ENCODE measurements at places on chromosomes 1 and 21.

DNA sequence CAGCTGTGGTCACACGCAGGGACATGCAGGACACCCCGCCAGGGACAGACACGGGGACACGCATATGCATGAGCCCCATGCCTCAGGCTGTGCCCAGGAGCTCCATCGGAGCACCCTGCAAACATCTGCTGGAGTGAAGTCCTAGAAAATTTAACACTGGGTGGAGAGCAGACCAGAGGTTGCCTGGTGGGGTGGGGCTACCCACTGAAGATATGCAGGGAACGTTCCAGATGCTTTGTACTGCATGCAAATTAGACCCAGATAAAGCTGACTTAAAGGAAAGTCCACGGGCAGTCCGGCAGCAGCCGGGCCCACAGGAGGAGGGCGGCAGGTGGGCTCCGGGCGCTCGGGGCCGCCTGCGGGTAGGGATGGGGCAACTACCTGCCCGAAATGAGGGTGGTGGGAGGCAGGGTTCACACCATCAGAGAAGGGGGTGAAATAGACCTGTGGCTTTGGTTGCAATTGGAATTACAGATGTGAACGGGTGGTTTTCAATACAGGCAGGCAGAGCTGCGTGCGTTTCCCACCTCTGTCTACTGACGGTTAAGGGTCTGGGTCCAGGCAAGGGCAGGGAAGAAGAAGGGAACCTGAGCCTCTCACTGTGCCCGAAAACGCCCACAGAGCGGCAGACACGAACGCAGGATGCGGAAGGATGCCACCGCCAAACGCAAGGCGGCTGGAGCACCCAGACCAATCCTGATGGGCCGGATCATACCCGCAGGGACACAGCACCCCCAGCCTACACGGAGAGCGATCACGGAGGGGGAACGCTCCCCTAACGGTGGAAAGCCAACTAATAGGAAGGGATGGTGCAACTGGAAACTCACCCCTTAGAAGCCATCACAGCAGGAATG lies 21.0 kb downstream of the CFAP74 start:
- DNase-seq = no peak

DNA sequence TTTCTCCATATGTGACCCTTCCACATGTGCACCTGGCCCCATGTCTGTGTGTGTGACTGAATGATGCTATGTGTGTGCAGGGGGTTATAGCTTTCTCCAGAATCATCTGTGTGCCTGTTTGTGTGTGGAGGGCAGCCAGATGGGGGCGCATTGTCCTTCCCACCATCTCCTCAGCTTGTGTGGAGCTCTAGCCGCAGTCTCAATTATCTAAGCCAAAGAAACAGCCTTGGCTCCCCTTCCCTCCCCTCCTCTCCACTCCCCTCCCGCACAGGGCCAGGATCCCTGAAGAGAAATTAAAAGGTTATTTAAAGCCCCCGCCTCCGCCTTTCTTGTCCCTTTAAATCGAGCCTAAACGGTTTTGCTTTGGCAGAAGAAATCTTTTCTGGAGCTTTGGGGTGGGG lies 1.8 kb upstream of the DMBX1 start:
- DNase-seq = no peak

DNA sequence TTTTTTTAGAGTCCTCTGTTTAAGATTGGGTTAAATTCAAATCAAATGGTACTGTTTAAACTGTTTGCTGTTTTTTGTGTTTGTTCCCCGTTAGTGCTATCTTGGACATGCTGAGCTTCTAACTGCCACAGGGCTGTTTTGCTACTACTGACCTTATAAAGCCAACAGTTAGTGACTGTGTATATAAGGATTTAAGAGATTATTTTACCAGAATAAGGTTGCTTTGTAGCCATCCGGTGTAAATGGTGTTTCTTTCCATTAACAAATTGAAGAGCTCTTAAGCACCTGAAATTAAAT lies 37.0 kb downstream of the ZNF281 start:
- DNase-seq = no peak

- DNase-seq = no peak
Observed at GRCh38 chr1:42177541-42177981, 13.0 kb upstream of the GUCA2A start.

- DNase-seq = no peak
Observed at GRCh38 chr1:24966724-24967346, 36.8 kb upstream of the RUNX3 start.

DNA sequence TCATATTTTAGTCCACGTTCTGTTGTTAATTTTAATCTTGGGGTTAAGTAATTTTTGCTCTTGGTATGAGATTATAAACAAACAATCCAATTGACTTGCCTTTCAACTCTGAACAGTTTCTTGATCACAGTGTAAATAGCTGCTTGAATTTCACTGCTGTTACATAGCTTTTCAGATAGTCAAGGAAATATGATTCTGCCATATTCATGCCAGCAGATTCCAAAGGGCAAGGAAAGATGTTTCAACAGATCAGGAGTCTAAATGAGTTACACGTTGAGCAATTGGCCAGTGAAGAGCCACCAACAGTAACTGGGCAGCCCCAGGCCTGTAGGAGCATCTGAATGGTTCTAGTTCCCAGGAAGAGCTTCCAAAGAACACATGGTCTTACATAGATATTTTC lies 93.6 kb downstream of the LEPR start:
- no peak for DNase-seq

DNA sequence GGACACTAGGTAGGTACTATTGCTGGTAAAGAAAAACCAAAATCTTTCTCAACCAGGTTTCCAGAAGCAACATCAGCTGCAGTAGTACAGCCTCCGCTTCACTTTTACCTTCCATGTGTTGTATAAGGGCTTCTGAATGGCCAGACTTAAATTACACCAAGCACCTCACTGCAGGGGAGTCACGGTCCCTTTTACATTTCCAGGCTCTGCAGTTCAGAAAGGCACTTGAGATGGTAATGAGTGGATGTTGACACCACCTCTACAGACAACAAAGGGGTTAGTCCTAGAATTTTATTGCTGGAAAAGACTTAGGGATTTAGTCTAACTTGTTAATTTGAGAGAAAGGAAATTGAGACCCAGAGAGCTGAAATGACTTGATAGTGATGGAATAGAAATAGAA lies 12.0 kb upstream of the DUSP12 start:
- DNase-seq = no peak

DNA sequence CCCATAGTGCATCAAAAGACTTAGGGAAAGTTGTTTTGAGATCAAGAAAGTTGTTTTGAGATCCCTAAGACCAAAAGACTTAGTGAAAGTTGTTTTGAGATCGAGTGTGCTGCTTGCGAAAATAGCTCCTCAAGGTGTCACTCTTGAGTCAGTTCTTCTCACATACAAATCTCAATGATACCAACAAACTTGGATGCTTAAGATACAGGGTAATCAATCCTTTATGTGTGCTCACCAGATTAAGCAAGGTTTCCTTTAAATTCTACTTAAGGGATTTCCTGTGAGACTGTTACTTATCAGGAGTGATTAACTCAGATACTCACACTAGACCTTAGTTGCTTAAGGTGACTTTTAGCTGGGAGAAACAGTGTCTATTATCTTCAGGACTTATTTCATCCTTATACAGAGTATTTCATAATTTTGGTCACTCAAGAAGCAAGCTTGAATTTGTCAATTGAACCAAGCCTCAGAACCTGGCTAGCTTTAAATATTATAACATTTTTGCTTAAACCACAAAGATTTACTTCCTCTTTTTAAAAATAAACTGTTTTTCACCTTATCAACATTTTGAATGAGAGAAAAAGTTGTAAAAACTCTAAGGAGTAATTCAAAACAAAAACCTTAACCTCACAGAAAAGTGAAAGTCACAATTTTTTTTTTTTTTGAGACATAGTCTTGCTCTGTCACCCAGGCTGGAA lies 8.0 kb upstream of the RLF start:
- no peak for DNase-seq

GRCh38 chr1:236795757-236796667 lies 920 bp downstream of the MTR start:
- no peak for DNase-seq

DNA sequence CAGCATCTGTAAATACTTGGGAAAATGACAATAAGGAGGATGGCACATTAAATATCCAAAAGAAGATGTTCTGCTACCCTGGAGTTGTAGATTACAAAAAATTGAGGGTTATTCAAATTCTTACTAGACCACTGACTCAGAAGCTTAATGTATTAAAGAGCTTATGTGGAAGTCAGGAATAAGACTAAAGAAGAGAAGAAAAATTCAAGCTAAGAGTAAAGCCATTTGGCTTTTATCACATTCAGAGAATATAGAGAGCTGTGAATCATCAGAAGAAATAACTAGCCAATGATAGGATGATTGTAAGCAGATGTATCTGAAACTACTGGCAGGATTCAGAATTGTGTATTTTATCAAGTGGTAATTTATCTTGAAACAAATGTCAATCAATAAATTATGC lies 237.0 kb downstream of the TBX15 start:
- DNase-seq = no peak
